H7 (cell line): ENCODE measurements at places on chromosomes 13 and 19. TPM values are rescaled to one million over a fixed set of nuclear protein-coding genes. Genes with fewer than 3 reads are reported as not detected.
A peak's percentile ranks its signal among the peaks of the same experiment; 100 is the strongest.

- DNase-seq, result no peak
These were observed 6.5 kb downstream of the CARS2 start for GRCh38 chr13:110699148-110700145.

DNA sequence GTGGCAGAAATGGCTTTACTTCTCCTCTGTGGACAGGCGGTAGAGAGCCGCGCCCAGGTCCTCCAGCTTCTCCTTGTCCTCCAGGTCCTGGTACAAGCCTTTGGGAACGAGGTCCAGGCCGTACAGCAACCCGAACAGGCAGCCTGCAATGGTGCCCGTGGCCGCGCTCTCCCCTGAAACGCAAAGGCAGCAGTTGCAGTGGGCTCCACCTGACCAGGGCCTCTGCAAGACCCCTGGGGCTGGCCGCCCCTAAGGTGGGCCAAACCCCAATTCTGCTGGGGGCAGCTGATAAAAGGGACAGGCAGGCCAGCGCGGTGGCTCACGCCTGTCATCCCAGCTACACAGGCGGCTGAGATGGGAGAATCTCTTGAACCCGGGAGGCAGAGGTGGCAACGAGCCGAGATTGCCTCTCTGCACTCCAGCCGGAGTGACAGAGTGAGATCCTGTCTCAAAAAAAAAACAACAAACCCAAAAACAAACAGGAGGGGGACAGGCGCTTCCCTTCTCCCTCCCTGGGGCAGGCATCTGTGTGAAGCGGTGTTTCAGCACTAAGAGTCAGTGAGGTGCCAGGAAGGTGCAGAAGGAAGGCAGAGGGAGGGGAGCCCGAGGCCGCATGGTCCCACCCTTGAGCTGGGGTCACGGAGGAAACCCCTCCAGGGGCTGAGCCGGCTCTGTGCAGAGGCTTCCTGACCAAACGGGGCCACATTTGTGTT, 30.3 kb downstream of the ADPRHL1 start:
- DNase-seq, result no peak

DNA sequence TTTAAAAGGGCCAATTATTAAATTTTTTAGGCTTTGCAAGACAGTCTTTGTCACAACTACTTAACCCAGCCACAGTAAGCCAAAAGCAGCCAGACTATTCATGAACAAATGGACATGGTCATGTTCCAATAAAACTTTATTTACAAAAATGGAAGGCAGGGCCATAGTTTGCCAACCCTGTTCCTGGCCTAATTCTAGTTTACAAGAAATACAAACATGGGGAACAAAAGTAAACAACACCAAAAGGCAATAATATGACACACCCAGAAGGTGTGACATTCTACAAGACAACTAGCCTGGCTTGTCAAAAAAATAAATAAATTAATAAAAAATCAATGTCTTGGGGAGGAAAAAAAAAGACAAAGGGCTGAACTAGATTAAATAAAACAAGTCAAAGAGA, 24.8 kb upstream of the CCNP start:
- DNase-seq, result no peak

DNA sequence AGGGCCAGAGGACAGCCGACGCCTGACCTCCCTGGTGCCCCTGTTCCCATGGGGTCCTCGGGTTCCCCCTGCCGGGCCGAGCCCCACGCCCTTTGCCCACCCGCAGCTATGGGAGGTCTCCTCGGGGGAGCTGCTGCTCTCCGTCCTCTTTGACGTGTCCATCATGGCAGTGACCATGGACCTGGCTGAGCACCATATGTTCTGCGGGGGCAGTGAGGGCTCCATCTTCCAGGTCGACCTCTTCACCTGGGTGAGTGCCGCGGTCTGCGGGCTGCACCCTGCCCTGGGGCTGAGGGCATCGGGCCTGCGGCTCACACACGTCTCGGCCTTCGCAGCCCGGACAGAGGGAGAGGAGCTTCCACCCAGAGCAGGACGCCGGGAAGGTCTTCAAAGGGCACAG, 6.6 kb downstream of the WDR18 start:
- DNase-seq, result no peak

GRCh38 chr13:27359199-27359821, 65.1 kb upstream of the GTF3A start:
- peak; percentile 80 for DNase-seq

DNA sequence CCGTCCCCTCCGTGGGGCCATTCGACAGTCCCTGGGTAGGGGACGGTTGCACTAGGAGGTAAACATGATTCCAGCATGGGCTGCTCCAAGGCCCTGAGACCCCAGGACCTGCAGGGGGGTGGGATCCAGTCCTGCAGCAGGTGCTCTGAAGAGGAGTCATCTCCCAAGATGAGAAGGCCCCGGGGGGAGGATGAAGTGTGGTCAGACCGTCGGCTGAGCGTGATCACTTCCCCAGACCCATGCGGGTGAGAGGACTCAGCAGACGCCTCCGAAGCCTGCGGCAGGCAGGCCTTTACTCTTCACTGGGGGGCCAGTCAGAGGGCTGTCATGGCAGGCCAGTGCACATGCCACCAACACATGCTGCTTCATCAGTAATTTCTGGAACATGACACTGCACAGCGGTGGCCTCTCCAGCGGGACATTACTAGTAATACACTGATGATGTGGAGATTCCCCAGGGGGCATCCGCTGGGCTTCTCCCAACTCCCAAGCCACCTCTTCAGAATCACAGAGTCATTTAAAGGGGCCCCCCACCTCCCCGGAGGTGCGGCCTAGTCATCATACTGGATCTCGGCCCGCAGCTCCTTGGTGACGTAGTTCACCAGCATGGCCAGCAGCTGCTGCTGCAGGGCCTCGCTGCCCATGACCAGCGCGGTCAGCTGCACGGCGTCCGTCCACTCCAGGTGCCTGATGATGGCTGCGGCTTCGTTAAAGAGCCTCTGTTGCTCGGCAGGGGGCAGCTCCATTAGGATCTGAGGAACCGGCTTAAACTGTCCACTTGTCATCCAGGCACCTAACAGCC, 12.7 kb downstream of the C19orf12 start:
- no peak for DNase-seq

The ZNF865 gene
- total RNA-seq, result 3.5 and 4.9 TPM in 2 replicates
